NCI-H2081 (cell line): ENCODE measurements at places on chromosomes 4 and X.

- DNase-seq = no peak
Observed at GRCh38 chr4:64538219-64538618, 129.0 kb upstream of the TECRL start.

DNA sequence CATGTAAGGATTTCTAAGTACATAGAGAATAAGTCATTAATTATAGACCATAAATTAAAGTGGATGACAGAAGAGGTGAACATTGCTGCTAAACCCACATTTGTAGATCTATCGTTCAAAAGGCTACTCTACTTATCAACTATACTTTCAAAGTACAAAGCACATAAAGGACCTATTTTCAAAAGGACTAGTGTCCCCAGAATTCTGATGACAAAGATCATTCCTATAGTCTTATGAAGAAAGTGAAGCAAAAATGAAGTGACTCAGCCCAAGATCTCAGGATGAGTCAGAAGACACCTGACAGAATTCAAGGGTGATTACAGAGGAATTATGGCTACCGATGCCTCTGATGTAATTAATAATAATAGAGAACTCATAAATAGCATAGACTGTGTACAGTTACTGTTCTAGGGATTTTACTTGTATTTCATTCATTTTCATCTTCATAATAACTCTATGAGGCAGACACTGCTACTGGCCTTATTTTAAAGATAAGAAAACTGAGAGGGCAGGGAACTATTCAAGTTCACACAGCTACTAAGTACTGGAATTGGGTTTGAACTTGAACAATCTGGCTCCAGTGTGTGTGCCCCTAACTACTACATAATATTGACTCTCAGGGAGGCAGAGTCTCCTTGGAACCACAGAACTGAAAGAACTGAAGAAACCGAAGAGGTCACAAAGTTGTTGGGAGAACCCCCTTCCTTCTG lies 17.1 kb downstream of the USP46 start:
- no peak for DNase-seq

- DNase-seq = no peak
Observed at GRCh38 chr4:7156761-7157488, 35.4 kb upstream of the SORCS2 start.

DNA sequence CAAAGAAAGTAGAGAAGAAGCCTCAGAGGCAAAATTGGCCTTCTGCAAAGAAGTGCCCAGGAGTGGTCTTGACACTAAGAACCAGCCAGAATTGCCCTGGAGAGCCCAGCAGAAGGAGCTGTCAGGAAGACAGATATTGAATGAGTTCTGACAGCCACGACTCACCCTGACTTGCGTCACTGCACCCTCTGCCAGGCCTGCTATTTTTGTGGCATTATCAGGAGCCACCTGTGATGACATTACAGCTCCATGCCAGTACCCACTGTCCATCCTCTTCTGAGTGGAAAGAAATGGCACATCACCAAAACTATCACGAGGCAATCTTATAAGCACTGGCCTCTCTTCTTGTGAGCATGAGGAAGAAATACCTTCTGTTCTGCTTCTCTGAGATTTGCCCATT lies 67.7 kb downstream of the SMIM20 start:
- no peak for DNase-seq

- DNase-seq = no peak
Observed at GRCh38 chrX:41689711-41690110, 938 bp downstream of the GPR34 start.

- DNase-seq = no peak
Observed at GRCh38 chr4:72374159-72374558, 194.9 kb downstream of the ADAMTS3 start.
